SW 1271 (cell line): ENCODE measurements at places on chromosomes 12 and 14.

GRCh38 chr12:104544836-104545235 lies 88.1 kb downstream of the CHST11 start:
- no peak for DNase-seq

- no peak for DNase-seq
Measured at GRCh38 chr12:65740506-65740872, 83.8 kb upstream of the HMGA2 start.

DNA sequence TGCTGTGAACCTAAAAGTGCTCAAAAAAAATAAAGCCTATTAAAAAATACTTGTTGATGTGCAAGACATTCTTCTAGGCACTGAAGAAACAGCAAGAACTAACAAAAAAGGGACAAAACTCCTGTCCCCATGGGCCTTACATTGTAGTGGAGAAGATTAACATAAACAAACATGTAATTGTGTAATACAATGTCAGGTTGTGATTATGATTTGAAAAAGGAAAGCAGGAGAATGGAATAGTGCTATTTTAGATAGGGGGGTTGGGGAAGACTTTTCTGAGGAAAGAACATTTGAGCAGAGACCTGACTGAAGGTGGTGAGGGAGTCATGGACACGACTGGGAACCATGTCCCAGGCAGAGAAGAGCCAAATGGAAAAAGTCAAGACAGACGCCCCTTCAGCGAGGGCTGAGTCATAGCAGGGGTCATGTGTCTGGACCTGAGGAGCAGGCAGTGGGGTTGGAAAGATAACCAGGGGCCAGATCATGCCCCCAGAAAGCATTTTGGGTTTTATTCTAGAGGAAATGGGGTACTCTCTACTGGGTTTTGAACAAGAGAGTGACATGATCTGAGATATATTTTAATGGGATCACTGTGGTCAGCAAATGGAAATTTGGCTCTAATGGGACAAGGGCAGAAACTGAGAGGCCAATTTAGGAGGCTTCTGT lies 19.4 kb upstream of the IFNG start:
- no peak for DNase-seq

DNA sequence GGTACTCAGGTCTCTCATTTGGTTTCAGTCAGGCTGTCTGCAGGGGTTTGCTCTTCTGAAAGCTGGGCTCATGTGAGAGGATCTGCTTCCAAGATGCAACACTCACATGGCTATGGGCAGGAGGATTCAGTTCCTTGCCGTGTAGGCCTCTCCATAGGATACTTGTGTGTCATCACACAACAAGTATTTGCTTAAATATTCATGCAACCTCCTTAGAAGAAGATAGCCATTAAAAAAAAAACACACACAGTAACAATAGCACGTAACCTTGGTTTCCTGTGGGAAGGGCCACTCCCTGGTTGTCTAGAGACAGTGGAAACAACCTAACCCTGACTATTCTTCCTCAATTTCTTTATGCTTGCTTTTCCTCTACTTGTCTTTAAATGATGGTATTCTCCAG lies 31.8 kb upstream of the CLEC4E start:
- DNase-seq = no peak
